ENCODE measurements at places on chromosomes 6 and 20.

DNA sequence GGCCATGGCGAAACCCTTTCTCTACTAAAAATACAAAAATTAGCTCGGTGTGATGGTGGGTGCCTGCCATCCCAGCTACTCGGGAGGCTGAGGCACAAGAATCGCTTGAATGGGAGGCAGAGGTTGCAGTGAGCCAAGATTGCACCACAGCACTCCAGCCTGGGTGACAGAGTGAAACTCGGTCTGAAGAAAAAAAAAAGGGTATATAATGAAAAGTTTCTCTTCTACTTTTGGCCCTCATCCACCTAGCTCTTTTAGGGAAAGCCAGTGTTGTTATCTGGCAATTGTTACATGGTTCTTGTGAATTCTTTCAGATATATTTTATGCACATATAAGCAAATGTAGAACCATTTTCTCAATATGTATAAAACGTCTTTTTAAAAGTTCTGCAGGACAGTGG is 19.0 kb downstream of the KIF3B start:
- DNase-seq, result no peak

DNA sequence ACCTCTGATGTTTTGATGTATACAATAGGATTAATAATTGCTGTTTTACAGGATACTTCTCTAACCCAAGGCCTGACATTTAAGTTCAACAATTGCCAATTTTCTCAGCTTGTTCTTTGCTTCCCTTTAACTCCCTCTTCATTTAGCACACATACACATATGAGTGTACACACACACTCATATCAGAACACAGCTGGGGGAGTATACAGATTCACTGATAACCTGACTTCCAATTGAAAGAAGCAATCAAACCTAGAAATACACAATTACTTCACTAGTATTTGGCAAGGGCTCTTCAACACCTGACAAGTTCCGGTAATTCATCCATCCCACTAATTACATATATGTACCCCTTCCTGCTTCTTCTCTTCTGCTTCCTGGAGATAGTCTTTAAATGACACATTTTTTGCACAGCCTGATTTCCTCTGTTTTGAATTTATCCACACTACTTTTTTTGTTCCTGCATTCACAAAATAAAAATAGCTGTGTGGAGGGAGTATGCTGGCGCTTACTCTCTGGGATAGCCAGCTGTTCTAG is 11.2 kb downstream of the UST start:
- DNase-seq, result no peak

DNA sequence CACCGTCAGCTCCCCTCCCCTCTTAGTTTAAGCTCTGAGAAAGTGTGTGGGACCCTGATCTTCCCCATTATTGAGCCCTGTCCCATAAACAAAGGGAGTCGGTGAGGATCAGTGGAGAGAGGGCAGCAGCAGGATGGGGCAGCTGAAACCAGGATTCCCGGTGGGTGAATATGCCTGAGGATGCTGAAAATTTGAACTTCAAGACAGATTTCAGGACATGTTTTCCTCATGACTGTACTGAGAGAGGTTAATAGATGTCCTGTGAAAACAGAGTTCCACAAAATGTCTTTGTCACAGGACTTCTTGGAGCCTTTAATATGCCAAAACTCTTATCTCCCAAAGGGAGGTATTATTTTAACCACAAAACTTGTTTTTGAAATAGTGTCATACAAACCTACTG is 53.5 kb upstream of the SLC22A16 start:
- no peak for DNase-seq

- DNase-seq, result no peak
These were observed 369 bp downstream of the SLC4A11 start for GRCh38 chr20:3238616-3239025.

DNA sequence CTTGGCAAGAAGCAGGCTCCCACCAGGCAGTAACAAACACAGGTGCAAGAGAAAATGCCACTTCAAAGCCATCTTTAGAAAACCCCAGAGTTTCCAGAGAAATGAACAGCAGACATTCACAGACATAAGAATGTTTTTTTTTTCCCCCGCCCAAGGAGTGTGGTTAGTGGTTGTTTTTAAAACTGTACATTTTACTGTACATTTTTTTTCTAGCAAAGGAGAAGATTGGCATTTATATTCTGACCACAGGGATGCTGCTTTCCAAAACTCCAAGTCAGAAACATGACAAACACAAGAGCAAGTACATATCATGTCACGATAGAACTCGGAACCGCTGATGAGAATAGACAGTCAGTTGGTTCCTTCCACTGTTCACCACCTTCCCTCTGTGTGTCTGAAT is 197.9 kb downstream of the LRFN2 start:
- no peak for DNase-seq
